ENCODE measurements at places on chromosomes 6 and 20.

GRCh38 chr20:36045373-36045714, 77.0 kb downstream of the CNBD2 start:
- DNase-seq: no peak

DNA sequence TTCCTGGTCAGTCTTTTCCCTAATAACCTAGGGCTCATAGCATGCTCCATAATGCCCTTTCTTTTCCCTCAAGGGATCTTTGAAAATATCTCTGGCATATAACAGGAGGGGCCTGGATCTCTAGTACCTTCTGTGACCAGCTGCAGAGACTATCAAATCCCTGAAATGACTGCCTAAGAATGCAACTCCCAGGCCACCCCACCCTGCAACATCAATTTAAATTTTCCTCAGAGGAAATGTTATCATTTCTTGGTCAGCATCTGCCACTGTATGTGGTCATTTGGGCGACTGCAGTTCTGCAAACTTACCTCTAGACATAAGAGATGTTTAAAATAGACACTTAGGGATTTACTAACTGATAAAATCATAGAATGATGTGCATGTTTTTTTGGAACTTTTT, 200.2 kb downstream of the KCNQ5 start:
- no peak for DNase-seq

DNA sequence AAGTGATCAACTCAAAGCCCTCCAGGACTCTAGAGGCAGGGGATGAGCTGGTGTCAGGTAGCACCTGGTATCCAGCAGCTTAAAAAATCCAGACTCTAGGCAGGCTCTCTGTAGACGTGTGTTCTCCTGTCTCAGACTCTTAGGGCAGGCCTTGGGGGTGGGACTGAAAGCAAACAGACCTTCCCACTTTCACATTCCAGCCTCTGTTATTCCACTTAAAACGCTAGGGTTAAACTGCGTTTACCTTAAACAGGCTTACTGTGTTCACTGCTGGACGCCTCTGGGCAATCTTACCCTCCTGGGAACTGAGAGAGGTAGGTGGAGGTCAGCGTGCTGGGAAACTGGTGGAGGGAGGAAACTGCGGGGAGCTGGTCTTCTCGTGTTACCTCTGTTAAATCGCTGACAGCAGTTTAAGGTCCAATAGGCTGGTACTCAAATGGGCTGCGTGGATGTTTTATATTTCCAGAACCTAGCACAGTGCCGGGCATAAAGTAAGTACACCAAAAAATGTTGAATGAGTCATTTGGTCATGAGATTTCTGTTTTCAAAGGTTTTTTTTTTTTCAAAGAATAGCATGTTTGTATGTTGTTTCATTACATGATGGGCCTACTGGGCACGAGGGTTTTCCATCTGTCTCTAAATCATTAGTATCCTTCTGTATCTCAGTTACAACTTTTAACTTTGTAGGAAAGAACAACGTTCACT, at the start of gene GCNT2:
Gene GCNT2 (plus strand): TSS at position 248 of the 705 bp plus-strand sequence. CDS start 7,561 bp downstream, outside the sequence.
- no peak for DNase-seq

DNA sequence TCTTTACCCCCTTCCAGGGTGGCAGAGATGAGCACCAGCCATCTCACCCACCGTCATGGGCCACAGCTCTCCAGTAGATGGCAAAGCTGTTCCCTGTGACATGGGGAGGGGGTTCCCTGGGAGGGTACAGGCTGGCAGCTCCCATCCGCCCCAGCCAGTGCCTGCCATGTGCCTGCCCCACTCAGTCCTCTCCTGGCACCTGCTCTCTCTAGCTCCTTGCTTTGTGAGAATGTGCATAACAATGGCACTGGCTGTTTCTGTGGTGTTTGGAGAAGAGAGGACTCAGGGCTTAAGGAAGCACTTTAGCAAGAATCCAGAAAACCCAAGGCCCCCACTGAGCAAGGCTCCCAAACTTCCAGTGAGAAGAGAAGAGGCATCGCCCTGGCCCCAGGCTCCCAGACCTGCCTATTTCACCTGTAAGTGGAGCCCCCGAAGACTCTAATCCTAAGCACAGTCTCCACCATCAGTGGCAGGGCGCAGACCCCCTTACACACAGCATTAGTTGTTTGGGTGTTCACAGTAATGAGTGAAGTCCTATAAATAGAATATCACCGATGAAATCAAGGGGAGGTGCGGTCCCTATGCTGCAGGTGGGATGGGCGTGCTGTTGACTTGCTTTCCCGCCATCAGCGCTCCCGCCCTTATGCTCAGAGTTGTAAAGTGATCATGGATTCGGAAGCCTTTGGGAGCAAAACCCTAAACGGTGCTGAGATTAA, 110.2 kb downstream of the AGPAT4 start:
- no peak for DNase-seq

- DNase-seq: no peak
These were observed 64.5 kb downstream of the EYA2 start for GRCh38 chr20:46959081-46959692.

GRCh38 chr20:5267092-5267491, 49.7 kb downstream of the PROKR2 start:
- DNase-seq: no peak

GRCh38 chr20:21570285-21570992, 56.6 kb upstream of the NKX2-2 start:
- no peak for DNase-seq

DNA sequence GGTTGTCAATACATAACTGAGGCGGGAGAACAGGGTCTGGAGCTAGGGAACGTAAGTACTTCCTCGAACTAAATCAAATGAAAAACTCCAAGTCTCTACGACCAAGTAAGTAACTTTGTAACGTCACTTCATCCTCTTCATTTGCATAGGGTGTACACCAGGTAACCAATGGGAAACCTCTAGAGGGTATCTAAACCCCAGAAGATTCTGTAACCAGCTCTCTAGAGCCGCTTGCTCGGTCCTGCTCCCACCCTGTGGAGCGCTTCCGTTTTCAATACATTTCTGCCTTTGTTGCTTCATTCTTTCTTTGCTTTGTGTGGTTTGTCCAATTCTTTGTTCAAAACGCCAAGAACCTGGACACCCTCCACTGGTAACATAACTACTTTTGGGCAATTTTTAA, 133.5 kb upstream of the TMEM170B start:
- no peak for DNase-seq

GRCh38 chr20:50691573-50692551, 520 bp upstream of the RIPOR3 start:
- DNase-seq: no peak

GRCh38 chr20:35768731-35769664, 2.8 kb upstream of the PHF20 start:
- DNase-seq: no peak

DNA sequence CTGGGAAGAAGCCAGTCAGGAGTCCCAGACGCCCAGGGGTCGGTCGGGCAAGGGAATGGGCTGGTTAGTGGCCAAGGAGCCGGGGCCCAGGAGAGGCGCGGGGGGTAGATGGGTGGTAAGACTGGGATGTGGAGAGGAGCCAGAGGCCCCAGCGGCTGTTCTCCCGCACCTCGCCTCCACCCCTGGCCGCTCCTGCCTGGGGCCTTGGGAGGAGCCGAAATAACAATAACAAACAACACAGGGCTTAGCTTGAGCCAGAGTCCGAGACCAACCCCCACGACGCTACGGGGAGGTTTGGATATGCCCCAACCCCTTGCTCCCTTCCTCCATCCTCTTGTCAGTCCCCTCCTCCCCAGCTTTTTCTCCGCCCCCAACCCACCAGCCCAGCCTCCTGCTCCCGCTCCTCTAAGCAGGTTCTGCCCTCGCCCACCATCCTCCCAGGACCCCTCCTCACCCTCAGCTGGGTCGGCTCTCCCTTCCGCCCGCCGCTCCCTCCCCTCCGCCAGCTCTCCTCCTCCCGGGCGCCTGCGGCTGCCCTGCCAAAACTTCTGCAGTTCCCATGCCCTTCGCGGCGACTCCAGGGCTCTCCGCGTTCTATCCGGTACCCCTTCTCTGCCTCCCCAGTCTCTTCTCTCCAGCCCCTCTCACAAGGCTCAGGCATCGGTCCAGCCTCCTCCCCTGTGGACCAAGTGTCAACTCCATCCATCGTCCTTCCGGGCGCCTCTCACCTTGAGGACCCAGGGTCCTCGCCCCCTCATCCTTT, 1.1 kb downstream of the RNF39 start:
- no peak for DNase-seq

DNA sequence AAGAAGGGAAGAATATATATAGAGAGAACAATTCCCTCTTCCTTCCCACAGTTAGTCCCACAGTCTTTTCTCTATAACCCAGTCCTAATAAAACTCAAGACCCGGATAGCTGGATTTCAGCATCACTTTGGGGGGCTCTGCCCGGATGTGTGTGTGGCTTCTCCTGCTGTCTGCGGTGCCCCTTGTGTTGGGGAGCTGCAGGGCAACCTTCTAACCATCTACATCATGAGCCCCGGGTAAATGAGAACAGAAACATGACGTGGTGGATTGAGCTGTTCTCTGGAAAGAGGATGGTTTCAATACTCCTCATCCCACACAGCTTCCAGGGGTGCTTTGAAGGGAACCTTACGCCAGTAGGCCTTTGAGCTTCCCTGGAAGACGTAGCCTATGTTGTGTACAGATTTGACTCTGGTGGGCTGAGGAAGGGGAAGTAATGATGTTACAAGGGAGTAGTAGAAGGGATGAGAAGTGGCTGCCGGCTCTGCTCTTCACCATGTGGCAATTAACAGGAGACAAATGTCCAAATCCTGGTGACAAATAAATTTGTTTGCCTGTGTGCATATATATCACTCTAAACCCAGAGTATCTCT, 13.5 kb upstream of the PRDM1 start:
- DNase-seq: no peak

- no peak for DNase-seq
These were observed 42.0 kb downstream of the RNF217 start for GRCh38 chr6:125004198-125004597.

GRCh38 chr6:2464641-2465040, 219.2 kb upstream of the GMDS start:
- no peak for DNase-seq

DNA sequence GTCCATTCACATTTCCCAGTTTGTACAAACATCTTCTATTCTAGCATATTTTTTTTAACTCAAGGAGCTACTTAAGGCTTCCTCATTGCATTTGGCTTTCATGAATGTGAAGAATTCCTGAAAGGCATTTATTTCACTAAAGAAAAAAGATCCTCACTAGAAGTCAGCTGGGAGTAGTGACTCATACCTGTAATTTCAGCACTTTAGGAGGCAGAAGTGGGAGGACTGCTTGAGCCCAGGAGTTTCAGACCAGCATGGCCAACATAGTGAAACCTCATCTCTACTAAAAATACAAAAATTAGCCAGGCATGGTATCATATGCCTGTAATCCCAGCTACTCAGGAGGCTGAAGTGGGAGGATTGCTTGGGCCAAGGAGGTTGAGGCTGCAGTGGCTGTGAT, 30.9 kb upstream of the XRN2 start:
- no peak for DNase-seq

DNA sequence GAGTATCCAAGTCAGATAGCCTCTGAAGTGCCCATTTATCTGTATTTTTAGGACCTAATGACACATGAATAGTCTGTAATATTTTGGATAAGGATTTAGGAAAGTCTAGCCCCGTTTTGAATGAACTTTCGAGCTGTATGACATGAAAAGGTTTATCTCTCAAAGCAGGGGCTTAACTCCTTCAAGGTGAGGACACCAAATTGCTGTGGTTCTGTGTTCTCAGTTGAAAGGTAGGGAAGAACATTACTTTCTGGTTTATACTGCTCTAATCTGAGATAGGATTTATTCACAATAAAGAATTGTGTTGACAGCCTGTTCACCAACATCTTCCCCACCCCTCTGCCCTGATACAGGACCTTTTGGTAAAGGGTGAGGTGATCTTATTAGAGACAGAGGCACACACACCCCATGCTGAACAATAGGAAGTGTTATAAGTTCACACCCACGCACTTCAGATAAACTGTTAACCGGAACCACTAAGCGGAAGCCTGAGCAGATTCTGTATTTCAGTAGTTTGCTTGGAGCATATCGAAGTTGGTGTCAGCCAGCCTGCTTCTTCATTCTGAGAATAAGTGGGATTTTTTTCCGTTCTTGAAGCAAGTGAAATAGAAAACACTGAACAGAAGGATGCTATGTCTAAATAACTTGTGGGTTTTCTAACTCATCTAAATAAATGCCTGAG, 223.3 kb downstream of the TMEM242 start:
- no peak for DNase-seq

- DNase-seq: no peak
These were observed 296.8 kb downstream of the CLIC5 start for GRCh38 chr6:45718871-45719270.

All from activated T-helper 1 cell treated with Interleukin-2 at 50 U/mL for 16 hours (primary cell).